ENCODE measurements at places on chromosomes 5 and 9. TPM values are rescaled to one million over a fixed set of nuclear protein-coding genes. Genes with fewer than 3 reads are reported as not detected.

EFCAB9 gene
- not detected for total RNA-seq

HK3 gene
- not detected for total RNA-seq

- DNase-seq = no peak
- no peak overlapping the region for H3K4me3 ChIP-seq
- no peak overlapping the region for H3K27ac ChIP-seq
- no peaks in the 10 kb centered on the region for H3K27me3 ChIP-seq
Measured at GRCh38 chr5:56501781-56502557, 268.8 kb upstream of the ANKRD55 start.

GRCh38 chr5:150295172-150295634 lies 5.6 kb upstream of the CAMK2A start:
- no peak for DNase-seq
- no peaks in the 10 kb centered on the region for H3K36me3 ChIP-seq
- H3K27me3 ChIP-seq = no peaks in the 10 kb centered on the region
- H3K4me3 ChIP-seq = no peak overlapping the region

- H3K27ac ChIP-seq = no peak overlapping the region
- no peaks in the 10 kb centered on the region for H3K36me3 ChIP-seq
- DNase-seq = no peak
- H3K4me3 ChIP-seq = no peak overlapping the region
- H3K4me1 ChIP-seq = no peaks in the 10 kb centered on the region
Measured at GRCh38 chr9:72931897-72932296, 21.0 kb downstream of the ALDH1A1 start.

- H3K36me3 ChIP-seq = peaks cover 47% of the 10 kb centered on the region
- DNase-seq = peak; percentile 32
- H3K27ac ChIP-seq = no peak overlapping the region
- H3K27me3 ChIP-seq = no peaks in the 10 kb centered on the region
- H3K4me3 ChIP-seq = no peak overlapping the region
Measured at GRCh38 chr5:154421868-154422267, 23.9 kb upstream of the SAP30L start.

DNA sequence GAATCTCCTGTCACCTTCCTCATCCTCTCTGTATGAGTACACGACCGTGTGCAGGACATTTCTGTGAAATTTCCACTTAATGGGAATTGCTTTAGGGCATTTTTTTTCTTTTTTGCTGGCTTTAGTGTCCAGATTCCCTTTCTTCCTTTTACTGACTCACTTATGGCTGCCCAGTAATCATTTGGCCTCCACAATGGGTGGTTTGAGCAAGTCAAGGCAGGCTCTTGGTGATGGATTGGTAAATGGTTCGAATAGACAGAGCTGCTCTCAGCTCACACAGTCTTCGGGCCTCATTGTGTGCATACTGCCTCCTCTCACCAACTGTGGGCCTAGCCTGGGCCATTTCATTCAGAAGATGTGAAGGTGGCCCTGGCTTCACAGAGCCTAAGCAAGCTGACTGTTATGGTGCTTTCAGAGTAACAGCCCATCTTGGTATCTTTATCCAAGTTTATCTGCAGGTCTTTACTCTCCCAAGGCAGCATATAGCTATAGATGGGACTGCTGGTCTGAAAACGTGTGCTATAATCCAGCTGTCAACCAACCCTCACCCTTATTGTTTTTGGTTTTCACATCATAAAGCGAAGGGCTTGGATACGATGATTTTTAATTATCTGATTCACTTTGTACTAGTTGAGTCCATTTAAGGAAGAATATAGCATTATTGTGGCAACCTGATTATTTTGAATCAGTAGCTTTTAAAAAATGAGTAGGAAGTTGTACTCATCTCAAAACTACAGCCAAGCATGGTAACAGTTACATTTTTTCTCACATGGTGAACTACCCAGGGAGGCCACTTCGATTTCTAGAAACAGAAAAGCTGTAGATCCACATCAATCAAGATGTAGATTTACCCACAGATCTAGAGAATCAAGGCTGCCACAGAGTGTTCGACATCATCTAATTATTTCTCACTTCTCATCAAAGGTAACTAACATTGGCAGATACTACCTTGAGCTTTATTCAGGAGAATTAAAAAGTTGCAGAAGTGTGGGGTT lies 50.4 kb upstream of the CKMT2 start:
- DNase-seq = no peak
- no peak overlapping the region for H3K27ac ChIP-seq
- peaks cover 10% of the 10 kb centered on the region for H3K27me3 ChIP-seq
- H3K4me3 ChIP-seq = no peak overlapping the region

GRCh38 chr9:91803151-91803940 lies 146.7 kb downstream of the ROR2 start:
- no peaks in the 10 kb centered on the region for H3K27me3 ChIP-seq
- no peak for DNase-seq
- H3K4me1 ChIP-seq = peaks cover 51% of the 10 kb centered on the region
- no peaks in the 10 kb centered on the region for H3K36me3 ChIP-seq
- H3K4me3 ChIP-seq = no peak overlapping the region

DNA sequence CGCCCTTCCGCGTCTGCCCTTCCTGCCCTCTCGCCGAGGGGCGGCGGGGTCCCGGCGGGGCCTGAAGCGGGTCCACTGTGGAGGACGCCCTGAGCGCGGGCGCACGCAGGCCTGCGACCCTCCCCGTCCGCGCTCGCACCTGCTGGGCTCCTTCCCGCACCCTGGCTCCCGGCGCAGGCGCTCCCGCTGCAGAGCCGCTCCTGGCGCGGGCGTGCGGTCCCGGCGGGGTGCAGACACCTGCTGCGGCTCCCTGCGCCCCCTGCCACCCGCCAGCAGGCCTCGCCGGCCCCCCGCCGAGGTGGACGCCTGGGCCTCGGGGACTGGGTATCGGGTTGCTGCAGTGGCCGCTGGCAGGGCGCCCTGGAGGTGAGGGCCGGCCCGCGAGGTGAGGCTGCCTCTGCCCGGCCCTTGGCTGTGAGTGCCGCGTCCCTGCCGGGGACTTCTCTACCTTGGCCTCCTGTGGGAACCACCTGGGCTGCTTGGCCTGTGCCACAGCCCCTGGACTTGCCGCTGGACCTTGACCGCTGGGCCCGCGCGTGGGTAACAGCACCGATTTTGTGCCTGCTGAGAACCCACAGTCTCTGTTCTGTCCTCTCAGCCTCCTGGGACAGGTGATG lies 627 bp downstream of the ARRDC1 start:
- peaks cover 22% of the 10 kb centered on the region for H3K4me1 ChIP-seq
- H3K4me3 ChIP-seq = peak overlapping the region; percentile 70
- H3K27me3 ChIP-seq = no peaks in the 10 kb centered on the region
- no peak for DNase-seq
- no peak overlapping the region for H3K27ac ChIP-seq

Data from osteocyte (in vitro differentiated cells).